ENCODE measurements at places on chromosomes 6 and 20.

DNA sequence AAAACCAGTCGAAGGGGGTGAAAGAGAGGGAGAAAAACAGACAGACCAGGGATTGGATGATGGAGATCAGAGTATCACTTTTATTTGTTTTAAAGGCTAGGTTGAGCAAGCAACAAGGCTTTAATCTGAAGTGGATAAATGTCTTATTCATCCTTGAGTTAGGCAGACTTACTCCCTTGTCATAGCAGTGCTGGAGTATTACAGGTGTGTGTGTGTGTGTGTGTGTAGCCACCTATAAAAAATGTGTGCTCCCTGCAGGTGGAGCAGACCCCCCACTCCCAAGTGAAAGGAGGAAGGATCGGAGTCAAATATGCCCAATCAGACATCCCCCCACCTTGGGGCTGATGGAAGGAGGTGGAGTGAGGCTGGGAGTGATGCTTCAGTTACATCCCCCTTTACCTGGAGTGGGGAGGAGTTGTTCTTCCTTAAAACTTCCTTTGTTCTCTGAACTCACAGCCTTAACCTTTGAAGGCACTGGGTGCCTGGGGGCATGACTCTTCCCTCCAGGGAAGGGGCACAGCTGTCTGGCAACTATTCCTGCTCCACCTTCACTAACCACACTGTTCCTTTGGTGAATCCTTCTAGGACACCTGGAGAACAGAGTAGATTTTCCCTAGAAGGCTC, 27.3 kb downstream of the PTK7 start:
- no peak for DNase-seq

DNA sequence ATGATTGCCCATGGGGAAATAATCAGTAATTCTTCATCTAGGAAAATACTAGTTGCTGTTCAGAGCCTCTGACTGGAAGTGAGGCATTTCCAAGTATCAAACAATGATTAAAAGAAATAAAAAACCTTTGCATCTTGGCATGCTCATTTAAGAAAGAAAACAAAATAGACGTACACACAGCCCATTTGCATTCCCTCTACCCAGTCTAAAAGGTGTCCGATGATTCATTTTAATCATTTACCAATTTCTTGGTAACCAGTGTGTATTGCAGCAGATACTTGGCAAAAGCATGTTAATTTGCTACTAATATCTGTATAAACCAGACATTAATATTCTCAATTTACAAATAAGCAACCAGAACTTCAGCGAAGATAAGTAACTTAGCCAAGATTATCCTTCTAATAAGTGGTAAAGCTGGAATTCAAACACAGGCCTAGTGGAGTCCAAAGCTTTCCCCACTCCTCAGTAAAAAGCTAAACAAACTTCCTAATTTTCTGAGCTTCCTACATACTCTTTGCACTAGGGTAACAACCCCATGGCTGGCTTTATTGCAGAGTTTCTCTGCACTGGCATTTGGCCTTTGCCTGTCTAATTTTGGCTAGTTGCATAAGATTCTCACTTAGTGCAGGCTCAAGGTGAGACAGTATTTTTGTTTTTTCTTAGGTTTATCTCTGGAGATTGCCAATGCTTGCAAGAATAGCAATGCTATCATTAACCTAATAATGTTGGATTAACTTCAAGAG, 338.1 kb downstream of the PRKN start:
- DNase-seq = no peak

- DNase-seq = peak; percentile 20
Measured at GRCh38 chr6:45845567-45845966, 170.1 kb downstream of the CLIC5 start.

DNA sequence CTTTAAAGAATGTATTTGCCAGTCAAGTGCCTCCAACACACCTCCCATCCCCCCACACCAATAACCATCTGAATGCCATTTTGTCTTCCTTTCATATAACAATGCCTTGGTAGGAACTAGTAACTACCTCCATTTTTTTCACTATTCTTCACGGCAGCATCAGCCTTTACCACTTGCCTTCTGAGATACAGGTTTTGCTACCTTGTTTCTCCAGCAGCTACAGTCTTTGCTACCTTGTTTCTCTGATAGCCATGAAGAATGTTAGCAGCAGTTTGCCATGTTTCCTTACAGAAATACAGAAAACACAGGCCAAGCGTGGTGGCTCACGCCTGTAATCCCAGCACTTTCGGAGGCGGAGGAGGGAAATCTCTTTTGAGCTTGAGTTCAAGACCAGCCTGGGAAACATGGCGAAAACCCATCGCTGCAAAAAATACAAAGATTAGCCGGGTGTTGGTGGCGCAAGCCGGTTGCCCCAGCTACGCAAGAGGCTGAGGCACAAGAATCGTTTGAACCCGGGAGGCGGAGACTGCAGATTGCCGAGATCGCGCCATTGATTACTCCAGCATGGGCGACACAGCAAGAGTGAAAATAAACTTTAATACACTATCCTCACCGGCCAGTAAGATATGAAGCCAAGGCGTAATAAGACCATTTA, 100.9 kb downstream of the HFE start:
- DNase-seq = peak; percentile 51

DNA sequence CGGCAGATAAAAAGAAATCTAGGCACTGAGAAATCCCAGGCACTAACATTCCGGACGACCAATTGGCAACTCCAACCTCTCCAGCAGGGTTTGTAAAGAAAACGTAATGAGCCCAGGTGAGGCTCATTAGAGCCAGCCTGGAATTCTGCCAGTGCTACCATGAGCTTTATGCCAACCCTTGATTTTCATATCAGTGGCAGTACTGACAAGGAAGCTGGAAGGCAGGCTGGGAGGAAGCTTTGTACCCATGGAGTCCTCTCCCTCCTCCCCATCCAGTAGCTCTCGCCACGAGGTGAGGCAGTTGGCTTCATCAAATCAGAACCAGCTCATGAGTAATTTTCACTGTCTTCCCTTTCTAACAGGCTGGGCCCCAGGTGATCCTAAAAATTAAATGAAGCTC, 250.2 kb downstream of the ZNF217 start:
- no peak for DNase-seq

GRCh38 chr6:54595844-54596243, 250.7 kb upstream of the FAM83B start:
- peak; percentile 71 for DNase-seq

DNA sequence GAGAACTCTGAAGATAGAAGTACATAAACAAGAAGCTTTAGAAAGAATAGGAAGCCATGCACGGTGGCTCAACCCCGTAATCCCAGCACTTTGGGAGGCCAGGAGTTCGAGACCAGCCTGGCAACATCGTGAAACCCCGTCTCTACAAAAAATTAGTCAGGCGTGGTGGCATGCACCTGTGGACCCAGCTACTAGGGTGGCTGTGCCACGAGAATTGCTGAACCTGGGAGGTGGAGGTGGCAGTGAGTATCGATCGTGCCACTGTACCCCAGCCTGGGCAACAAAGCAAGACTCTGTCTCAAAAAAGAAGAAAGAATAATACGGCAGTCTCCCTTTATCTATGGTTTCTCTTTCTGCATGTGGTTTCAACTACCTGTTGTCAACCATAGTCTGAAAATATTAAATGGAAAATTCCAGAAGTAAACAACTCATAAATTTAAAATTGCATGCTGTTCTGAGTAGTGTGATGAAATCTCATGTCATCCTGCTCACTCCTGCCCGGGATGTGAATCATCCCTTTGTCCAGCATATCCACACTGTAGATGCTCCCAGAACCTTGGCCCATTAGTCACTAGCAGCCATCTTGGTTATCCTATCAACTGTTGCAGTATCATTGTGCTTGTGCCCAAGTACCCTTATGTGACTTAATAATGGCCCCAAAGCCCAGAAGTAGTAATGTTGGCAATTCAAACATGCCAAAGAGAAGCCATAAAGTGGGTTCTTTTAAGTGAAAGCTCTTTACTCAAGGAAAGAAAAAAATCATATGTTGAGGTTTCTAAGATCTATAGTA, 22.1 kb downstream of the DEK start:
- peak; percentile 90 for DNase-seq

GRCh38 chr6:169269180-169270076, 15.8 kb upstream of the THBS2 start:
- DNase-seq = peak; percentile 90

- DNase-seq = no peak
Measured at GRCh38 chr20:4326195-4327065, 311.1 kb upstream of the RNF24 start.

DNA sequence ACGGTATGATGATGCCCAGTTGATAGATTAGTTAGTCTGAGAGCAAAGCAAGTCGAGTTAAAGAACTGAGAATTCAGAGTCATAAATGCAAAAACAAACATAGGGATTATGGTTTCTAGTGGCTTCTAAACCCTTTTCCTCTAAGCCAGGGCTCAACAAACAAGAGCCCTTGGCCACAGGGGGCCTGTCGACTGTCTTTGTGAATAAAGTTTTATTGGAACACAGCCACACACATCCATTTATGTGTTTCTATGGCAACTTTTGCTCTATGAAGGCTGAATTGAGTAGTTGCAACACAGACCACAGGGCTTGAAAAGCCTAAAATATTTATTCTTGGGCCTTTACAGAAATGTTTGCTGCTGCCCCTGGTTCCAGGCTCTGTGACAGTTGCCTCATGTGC, 76.2 kb downstream of the SLC24A3 start:
- no peak for DNase-seq

- no peak for DNase-seq
Measured at GRCh38 chr6:36772397-36772796, 66.8 kb downstream of the CPNE5 start.

DNA sequence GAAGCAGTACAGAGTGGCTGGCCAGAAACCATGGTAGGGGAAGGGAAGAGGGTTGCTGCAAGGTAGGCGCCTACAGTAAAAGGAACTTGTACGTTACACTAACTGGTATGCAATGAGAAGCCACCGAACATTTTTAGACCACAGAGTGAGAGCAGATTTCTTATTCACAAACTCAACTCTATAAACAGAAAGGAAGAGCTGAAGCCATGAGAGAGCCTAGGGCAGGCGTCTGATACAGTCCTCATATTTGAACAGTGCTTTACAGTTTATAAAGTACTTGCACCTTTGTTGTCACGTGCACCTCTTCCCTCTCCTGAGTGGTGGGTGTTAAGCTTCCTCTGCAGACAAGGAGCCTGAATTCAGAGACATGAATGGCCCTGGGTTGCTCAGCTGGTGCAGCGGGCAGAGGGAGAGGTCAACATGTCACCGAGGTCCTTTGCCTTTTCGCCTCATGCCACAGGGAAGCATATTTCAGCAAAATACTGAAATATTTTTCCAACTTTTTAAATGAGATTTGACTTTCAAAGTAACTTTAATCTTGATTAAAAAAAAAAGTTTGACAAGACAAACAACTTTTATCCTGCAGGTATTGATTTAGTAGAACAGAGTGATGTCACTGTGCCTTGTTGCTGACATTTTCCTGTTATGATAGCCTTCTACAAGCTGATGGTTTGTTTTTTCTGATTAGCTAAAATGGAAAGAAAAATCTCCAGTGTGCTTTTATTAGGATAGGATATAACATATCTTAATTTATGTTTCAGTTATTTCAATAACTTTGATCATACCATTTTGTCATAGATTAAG, 23.8 kb downstream of the UST start:
- no peak for DNase-seq

DNA sequence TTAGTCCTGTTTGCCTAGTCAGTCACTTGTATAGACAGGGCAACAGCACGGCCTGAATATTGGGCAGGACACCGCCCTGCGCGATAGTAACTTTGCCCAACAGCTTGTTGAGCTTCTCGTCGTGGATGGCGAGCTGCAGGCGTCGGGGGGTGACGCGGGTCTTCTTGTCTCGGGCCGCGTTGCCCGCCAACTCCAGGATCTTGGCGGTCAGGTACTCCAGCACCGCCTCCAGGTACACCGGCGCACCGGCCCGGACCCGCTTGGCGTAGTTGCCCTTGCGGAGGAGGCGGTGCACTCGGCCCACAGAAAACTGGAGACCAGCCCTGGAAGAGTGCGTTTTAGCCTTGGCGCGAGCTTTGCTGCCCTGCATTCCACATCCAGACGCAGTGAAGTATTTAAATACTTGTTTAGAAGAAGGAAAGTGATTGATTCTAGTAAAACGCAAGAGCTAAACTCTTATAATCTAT, 92.8 kb upstream of the BTN3A2 start:
- no peak for DNase-seq

- peak; percentile 94 for DNase-seq
Measured at GRCh38 chr6:13307508-13307995, 20.8 kb downstream of the TBC1D7 start.

- no peak for DNase-seq
Measured at GRCh38 chr6:157672726-157673412, 150.2 kb upstream of the SNX9 start.

GRCh38 chr6:16360365-16360764, 122.0 kb downstream of the GMPR start:
- DNase-seq = no peak

DNA sequence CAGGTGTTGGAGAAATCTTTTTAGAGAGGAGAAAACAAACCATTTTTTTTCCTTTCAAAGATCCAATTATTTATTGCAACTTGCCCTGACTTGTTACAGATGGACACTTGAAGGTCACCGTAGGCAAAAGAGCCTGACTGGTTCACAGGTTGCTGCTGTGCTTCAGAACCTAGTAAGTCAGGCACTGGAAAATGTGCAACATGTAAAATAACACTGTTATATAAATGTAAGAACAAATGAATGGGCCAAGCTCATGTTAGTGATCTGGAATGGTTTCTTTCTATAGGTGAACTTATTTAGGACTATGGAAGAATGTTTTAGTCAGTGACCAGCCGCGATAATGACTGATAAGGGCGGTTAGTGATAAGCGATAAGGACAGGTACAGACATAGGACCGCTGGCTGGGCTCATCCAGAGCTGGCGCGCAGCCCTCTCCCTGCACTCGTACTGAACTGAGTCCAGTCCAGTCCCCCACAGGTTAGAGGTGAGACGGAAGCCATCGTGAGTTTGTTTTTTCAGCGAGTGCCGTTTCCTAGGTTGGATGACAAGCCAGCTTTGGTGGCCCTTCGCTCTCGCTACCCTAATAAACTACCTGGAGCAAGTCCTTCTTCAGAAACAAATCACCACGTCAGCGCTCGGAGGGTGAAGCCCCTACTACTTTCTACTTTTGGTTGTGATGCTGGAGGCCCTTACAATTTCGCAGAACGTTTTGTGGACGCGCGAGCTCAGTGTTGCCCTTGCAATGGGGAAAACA, 94.4 kb upstream of the PRDM1 start:
- no peak for DNase-seq

- DNase-seq = no peak
Measured at GRCh38 chr6:68726992-68727391, 91.9 kb downstream of the ADGRB3 start.

- DNase-seq = no peak
Measured at GRCh38 chr6:40532349-40533000, 54.7 kb downstream of the LRFN2 start.

GRCh38 chr6:149717588-149718458, at the start of gene LATS1:
Gene LATS1 (minus strand): TSS chr6:149718101. CDS start chr6:149702126, 15,975 bp downstream.
- DNase-seq = peak; percentile 85

DNA sequence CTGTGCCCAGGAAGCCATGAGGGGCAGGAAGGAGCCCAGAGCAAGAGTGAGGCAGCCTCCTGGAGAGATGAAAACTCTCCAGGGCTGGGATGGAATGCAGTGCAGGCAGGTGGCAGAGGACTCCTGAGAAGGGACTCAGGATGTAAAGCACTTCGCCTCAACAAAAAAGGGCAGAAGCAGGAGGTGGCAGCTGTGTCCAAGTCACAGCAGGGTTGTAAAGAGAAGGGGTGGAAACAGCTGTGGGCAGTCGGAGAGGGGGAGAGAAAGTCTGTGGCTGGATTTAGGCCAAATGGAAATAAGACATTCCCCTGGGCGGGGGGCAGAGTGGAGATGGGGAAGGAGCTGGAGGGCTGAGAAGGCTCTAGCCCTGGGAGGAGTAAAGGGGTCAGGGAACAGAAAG, 34.9 kb downstream of the CYP21A2 start:
- DNase-seq = no peak
